Gastrocnemius medialis (tissue), 4 donors: ENCODE measurements at places on chromosomes 12 and 14. TPM values are rescaled to one million over a fixed set of nuclear protein-coding genes. Genes with fewer than 3 reads are reported as not detected.

SELPLG gene
- total RNA-seq: 0.19 TPM

MYH6 gene
- 1,496 TPM for total RNA-seq

TRAF3 gene
- total RNA-seq: 5.5 TPM

DNA sequence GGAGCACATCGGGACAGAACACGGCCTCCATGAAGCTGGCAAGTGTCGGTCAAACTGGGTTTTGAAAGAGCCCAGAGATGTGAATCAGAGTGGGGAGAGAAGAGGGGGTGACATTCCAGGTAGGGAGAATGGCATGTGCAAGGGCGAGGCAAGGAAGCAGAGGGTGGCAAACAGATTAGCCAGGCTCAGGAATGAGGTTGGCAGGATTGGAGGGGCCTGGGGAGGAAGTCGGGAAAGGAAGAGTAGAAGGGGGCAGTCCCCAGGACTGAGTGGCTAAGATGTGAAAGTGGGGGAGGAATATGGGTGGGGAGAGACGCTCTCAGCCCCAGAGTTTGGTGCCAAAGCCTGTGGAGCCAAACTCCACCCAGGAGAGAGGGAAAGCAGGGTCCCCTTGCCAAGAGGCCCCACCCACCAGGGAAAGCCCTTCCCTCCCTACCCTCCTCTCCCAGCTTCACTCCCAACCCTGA, 5.5 kb upstream of the HDAC7 start:
- no peaks in the 10 kb centered on the region for H3K36me3 ChIP-seq
- no peak overlapping the region for H3K4me3 ChIP-seq
- H3K4me1 ChIP-seq: peaks cover 54% of the 10 kb centered on the region
- peak overlapping the region; percentile 94 for H3K27ac ChIP-seq
- no peaks in the 10 kb centered on the region for H3K27me3 ChIP-seq

DNA sequence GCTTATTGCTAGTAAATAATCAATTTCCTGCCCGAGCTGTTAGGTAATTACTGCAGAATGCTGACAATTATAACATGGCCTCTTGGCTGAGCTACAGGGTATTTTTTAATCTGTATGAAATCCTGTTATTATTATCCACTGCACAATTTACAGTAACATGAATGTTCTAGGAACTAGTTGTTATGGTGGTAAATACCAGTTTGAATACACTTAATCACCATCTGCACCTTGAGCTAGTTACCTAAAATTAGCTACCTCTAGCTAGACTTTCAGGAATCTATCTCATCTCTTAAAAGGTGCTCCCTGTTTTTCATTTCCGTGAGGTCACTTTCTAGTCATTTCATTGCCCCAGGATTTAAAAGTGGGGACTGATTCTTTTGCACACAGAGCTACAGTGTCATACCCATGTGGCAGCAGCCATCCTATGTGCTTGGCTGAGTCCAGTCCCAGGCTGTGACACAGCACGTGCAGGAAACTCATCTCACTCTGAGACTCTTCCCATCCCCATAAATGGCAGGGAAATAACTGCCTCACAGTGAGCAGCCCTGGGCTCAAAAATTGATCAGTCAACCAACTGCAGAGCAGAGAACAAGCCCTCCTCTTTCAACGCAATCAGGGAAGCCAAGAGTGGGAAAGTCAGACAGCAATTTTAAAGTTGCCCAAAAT, 37.6 kb downstream of the DCP1B start:
- no peak overlapping the region for H3K27ac ChIP-seq
- H3K36me3 ChIP-seq: no peaks in the 10 kb centered on the region
- DNase-seq: no peak
- peaks cover 6% of the 10 kb centered on the region for H3K4me1 ChIP-seq
- H3K4me3 ChIP-seq: no peak overlapping the region
- H3K27me3 ChIP-seq: no peaks in the 10 kb centered on the region

DNA sequence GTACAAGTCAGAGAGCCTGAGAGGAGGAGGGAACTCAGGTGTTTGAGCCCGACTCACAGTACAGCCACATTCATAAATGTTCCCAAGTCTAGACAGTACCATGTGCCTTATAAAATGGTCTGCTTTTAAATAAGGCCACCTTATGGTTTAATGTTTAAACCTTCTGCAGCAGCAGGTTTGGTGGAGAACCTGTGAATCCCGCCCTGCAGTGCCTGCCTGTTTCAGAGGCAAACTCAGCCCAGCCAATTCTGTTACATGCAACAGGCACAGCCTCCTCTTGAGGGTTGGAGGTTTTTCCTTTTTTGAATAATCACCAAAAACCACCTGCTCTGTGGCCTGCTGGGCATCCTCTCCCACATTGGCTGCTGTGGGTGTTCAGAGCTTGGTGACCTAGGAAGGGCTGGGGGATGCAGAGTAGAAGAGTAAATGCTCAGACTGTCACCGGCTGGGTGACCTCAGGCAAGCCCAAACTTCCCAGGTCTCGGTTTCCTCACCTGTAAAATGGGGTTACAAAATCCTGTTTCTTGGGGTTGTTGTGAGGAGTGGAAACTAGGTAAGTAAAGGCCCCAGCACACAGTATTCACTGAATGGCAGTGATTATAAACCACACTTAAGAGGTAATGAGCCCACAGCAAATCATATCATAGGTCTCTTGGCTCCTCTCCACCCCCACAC, 28.0 kb downstream of the NUAK1 start:
- H3K4me1 ChIP-seq: peaks cover 91% of the 10 kb centered on the region
- H3K27me3 ChIP-seq: no peaks in the 10 kb centered on the region
- no peaks in the 10 kb centered on the region for H3K36me3 ChIP-seq

DNA sequence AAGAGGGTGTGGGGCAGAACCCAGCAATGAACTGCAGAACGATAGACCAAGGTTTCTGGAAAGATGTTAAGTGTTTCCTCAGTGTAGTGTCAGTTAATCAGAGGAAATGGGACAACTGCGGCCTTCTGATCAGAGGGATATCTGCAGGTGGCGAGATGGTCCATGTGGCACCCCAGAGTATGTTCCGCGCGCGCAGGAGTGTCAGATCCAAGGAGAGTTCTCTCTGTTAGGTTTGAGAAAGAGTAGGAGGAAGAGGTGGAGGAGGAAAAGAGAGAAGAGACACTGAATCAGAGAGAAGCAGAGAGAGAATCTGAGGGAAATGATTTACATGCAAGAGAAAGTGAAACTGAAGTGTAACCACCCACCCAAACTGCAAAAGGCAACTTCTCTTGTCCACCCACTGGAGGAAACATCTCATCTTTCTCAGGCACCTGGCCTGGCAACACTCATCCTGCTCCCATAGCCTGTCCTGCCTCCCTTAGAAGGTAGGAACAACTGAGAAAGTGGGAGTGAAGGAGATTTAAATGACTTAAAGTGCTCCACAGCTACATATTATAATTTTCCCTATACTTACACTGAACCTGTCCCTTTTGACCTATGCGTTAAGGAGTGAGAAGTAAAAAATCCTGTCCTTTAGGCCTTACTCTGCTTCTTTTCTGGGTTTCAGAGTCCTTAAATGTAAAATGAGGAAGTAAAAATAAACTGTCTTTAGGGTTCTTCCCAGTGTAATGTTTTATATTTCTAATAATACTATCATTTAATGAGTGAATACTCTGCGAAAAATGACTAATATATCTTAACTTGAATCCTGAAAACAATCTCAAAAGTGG, 6.8 kb upstream of the TESPA1 start:
- H3K4me3 ChIP-seq: no peak overlapping the region
- no peaks in the 10 kb centered on the region for H3K27me3 ChIP-seq
- no peak overlapping the region for H3K27ac ChIP-seq
- DNase-seq: no peak

- H3K4me1 ChIP-seq: no peaks in the 10 kb centered on the region
- H3K27me3 ChIP-seq: no peaks in the 10 kb centered on the region
- no peaks in the 10 kb centered on the region for H3K36me3 ChIP-seq
- no peak overlapping the region for H3K27ac ChIP-seq
Observed at GRCh38 chr12:25793196-25793595, 165.3 kb upstream of the RASSF8 start.

- no peak overlapping the region for H3K27ac ChIP-seq
- H3K4me1 ChIP-seq: no peaks in the 10 kb centered on the region
- no peaks in the 10 kb centered on the region for H3K27me3 ChIP-seq
- no peak overlapping the region for H3K4me3 ChIP-seq
Observed at GRCh38 chr14:63565448-63565847, 22.3 kb upstream of the PPP2R5E start.

GRCh38 chr12:45669093-45669492, 60.4 kb upstream of the ARID2 start:
- H3K27ac ChIP-seq: no peak overlapping the region
- DNase-seq: no peak
- no peak overlapping the region for H3K4me3 ChIP-seq
- no peaks in the 10 kb centered on the region for H3K27me3 ChIP-seq
- H3K36me3 ChIP-seq: no peaks in the 10 kb centered on the region

- H3K27me3 ChIP-seq: no peaks in the 10 kb centered on the region
- no peak overlapping the region for H3K4me3 ChIP-seq
- peaks cover 50% of the 10 kb centered on the region for H3K4me1 ChIP-seq
Observed at GRCh38 chr14:32473464-32473855, 144.4 kb downstream of the AKAP6 start.

DNA sequence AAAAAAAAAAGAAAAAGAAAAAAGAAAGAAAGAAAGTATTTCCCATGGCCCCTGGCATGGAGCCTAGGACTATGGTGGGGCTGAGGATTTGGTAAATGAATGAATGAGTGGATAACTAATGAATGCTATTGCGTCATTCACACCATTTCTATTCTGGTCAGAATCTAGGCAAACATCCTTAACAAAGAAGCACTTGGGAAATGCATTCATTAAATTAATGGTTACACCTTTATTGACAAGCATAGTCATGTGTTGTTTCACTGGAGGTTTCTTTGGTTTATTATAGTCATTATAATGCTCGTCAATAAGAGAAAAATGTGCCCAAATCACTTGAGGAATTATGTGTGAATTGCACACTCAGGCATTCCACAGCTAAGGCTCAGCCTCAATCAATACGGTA, 13.6 kb upstream of the AQP2 start:
- H3K36me3 ChIP-seq: no peaks in the 10 kb centered on the region
- DNase-seq: no peak
- no peaks in the 10 kb centered on the region for H3K27me3 ChIP-seq
- no peak overlapping the region for H3K27ac ChIP-seq
- no peak overlapping the region for H3K4me3 ChIP-seq
- no peaks in the 10 kb centered on the region for H3K4me1 ChIP-seq

DNA sequence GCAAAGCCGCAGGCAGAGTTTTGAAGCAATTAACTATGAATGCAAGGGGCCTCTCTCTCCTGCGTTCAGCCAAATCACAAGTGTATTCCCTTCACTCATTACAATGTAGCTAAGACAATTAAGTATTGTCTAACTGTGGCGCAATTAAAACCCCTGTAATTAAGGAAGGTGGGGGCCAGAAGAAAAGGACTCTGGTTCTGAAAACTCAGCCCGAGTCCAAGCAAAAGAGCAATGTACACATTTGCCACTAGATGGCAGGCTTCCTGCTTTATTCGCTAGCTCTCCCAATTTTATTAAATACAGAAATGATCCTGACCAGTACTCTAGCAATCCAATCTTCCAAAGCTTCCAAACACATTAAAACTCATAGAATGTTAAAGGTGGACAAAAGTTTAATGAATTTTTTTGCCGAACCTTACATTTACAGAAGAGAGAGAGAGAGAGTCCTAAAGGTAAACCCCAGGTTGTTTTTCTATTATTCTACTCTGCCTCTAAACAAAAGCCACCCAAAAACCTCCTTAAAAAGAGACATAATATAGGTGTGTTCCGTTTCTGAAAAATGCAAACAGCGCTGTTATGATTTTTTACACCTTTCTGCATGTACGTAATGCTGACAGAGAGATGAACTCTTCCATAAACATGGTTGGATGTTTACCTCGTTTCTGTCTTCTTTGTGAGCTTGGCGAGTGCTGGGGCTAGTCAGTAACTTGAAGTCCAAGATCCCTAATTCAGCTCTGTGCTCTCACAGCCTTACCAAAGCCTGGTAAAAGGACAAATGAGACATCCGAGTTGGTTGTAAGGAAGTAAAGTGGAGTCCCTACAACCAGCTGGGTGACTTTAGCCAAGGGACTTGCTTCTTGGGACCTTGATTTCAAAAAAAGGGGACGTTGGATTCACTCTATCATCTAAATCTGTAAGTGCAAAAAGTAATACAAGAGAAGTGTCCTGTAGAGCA, 50.9 kb upstream of the VASH1 start:
- H3K4me1 ChIP-seq: no peaks in the 10 kb centered on the region
- no peak for DNase-seq
- H3K4me3 ChIP-seq: no peak overlapping the region
- no peak overlapping the region for H3K27ac ChIP-seq
- no peaks in the 10 kb centered on the region for H3K27me3 ChIP-seq

GRCh38 chr12:2397356-2398045, 344.7 kb downstream of the CACNA1C start:
- no peak overlapping the region for H3K27ac ChIP-seq
- H3K4me3 ChIP-seq: no peak overlapping the region
- H3K27me3 ChIP-seq: no peaks in the 10 kb centered on the region
- DNase-seq: no peak
- H3K36me3 ChIP-seq: no peaks in the 10 kb centered on the region

FOXA1 gene
- not detected for total RNA-seq

DNA sequence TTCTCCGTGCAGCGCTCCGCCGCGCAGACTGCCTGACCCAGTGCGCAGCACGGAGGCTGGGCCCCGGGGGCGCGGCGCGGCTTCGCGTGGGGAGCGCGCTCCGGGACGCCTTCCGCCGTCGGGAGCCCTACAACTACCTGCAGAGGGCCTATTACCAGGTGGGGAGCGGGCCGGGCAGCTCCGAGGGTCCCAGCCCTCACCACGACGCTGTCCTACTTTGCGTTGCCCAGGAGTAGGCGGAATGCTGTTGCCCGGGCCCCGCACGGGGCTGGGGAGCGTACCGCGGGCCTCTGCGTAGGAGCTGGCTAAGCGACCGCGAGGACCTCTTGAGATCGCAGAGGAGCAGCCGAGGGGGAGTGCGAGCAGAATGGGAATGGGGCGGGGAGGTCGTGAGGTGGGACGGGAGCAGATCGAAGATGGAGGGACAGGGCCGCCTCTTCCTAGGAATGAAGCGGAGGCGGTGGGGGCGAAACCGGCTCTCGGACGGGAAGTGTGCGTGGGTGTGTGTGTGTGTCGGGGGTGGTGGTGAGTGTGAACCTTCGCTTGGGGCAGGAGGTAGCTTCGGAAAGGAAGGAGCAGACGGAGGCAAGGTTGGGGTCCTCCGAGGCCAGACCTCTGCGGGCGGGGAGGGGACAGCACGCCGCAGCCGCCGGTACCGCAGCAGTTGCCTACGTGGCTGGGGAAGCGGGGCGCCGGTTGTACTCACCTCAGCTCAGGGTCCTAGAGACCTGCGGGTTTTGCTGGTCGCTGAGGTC, 751 bp downstream of the P3H3 start:
- H3K36me3 ChIP-seq: no peaks in the 10 kb centered on the region
- DNase-seq: no peak
- peaks cover 11% of the 10 kb centered on the region for H3K4me1 ChIP-seq
- H3K27ac ChIP-seq: peak overlapping the region; percentile 52

GRCh38 chr12:131639270-131639940, 71.5 kb upstream of the SFSWAP start:
- no peak overlapping the region for H3K27ac ChIP-seq
- H3K4me3 ChIP-seq: no peak overlapping the region
- no peak for DNase-seq
- peaks cover 3% of the 10 kb centered on the region for H3K27me3 ChIP-seq
- H3K4me1 ChIP-seq: no peaks in the 10 kb centered on the region
- no peaks in the 10 kb centered on the region for H3K36me3 ChIP-seq

DNA sequence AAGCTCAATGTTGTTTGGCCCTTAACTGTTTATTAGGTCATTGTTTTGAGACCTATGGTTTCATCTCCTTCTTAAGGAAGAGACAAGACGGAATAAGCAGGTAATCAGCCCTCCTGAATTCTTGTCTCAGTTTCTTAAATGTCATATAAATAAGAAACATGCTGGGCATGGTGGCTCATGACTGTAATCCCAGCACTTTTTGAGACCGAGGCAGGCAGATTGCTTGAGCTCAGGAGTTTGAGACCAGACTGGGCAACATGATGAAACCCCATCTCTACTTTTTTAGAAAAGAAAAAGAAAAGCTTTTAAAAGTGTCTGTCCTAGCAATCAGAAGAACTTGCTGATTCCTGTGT, 5.1 kb downstream of the MTRFR start:
- H3K36me3 ChIP-seq: no peaks in the 10 kb centered on the region
- H3K27ac ChIP-seq: peak overlapping the region; percentile 7
- H3K27me3 ChIP-seq: no peaks in the 10 kb centered on the region
- peaks cover 33% of the 10 kb centered on the region for H3K4me1 ChIP-seq
